ENCODE measurements at places on chromosomes 7 and 10. TPM values are rescaled to one million over a fixed set of nuclear protein-coding genes. Genes with fewer than 3 reads are reported as not detected.

GRCh38 chr7:15504351-15504750, 57.5 kb downstream of the AGMO start:
- no peak for DNase-seq

- peak; percentile 36 for DNase-seq
Observed at GRCh38 chr7:43112941-43113621, 634 bp downstream of the HECW1 start.

DNA sequence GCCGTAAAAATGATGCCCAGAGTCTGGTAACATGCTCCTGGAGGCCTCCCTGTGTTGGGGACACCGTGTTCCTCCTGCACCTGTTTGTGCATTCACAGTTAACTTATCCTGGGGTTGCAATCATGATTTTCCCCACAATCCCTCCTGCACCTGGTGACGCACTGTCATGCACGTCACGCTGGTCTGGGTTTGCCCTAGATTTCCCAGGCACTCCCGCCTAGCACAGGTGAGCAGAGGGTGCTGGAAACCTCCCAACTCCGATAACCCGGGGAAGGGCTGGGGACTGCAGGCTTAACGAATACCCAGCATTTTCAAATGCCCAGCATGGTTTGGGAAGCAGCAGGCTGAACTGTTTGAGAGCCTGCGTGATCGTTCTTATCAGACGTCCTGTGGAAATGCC, 427.1 kb downstream of the TCERG1L start:
- no peak for DNase-seq

Gene CYP26A1
- 16.7 TPM for total RNA-seq

Gene SSMEM1
- total RNA-seq, result not detected

DNA sequence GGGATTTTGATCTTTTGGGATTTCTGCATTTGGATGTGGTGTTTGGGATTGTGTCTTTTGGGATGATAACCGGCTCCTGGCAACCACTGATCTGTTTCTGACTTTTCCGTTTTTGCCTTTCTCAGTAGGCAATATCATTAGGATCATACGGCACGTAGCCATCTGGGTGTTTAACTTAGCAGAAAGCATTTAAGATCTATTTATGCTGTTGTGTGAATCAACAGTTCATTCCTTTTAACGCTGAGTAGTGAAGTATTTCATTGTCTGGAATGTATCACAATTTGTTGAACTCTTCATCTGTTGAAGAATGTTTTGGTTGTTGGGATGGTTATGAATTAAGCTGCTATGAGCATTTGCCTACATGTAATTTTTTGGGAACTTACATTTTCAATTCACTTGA, 459.6 kb downstream of the SDK1 start:
- DNase-seq, result no peak

GRCh38 chr7:151992375-151992774, 33.1 kb upstream of the GALNT11 start:
- DNase-seq, result peak; percentile 20

GRCh38 chr7:98617051-98617959, at the start of gene NPTX2:
Gene NPTX2 (plus strand): TSS chr7:98617285. CDS start chr7:98617462, 177 bp downstream.
- DNase-seq, result peak; percentile 88

- no peak for DNase-seq
Observed at GRCh38 chr7:101535351-101535751, 93.7 kb downstream of the MYL10 start.

Gene HTR7
- total RNA-seq, result 14.3 TPM

Gene NUTM2A
- 1.6 TPM for total RNA-seq

Gene ZNF316
- total RNA-seq, result 15.5 TPM

Gene DYDC2
- 2.4 TPM for total RNA-seq

Gene ITPRID1
- total RNA-seq, result 1.2 TPM

DNA sequence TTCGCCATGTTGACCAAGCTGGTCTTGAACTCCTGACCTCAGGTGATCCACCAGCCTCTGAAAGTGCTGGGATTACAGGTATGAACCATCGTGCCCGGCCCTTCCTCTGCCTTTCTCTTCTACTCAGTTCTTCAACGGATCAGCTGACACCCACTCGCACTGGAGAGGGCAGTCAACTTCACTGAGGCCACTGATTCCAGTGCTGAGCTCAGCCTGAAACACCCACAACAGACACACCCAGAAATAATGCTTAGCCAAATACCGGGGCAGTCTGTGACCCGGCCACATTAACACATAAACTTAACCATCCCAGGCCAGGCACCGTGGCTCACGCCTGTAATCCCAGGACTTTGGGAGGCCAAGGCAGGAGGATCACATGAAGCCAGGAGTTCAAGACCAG, 119.3 kb upstream of the CHST15 start:
- DNase-seq, result no peak

- no peak for DNase-seq
Observed at GRCh38 chr10:132972149-132972985, 30.0 kb upstream of the CFAP46 start.

DNA sequence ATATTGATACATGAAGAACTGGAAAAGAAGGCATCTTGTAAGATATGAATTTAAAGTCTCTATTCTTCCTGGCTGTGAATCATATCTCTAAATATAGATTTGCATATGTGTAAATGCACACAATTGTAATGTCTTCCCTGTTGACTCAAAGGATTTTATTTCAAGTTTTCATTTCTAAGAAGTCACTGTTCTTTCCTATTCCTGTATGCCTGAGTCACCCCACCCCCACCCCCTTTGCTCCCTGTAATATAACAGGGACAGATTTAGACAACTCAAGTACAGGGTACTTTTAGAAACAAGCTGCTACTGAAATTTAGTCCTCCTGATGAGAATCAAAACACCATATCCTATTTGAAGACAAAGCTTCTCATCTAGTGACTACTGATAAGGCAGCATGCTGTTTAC, 43.0 kb upstream of the HECTD2 start:
- DNase-seq, result no peak

GRCh38 chr10:110032801-110033700, 25.3 kb downstream of the ADD3 start:
- no peak for DNase-seq

DNA sequence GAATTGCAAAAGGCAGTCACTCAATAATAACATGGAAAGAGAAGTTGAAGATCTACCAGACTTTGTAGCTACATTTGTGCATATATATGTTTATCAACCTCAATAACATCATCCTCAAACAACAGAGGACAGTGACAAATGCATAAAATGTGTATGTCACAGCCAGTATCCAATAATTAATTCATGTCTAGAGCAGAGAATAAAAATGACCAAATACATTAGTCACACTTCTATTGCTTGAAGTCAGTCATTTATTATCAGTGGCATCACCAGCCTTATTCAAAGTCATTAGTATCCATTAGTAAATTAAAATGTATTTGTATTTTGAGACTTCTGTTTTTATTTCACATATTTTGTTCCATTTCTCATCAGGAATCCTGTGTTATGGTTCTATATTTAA, 852.8 kb downstream of the XPNPEP1 start:
- no peak for DNase-seq

Gene VIPR2
- total RNA-seq, result 0.41 TPM

DNA sequence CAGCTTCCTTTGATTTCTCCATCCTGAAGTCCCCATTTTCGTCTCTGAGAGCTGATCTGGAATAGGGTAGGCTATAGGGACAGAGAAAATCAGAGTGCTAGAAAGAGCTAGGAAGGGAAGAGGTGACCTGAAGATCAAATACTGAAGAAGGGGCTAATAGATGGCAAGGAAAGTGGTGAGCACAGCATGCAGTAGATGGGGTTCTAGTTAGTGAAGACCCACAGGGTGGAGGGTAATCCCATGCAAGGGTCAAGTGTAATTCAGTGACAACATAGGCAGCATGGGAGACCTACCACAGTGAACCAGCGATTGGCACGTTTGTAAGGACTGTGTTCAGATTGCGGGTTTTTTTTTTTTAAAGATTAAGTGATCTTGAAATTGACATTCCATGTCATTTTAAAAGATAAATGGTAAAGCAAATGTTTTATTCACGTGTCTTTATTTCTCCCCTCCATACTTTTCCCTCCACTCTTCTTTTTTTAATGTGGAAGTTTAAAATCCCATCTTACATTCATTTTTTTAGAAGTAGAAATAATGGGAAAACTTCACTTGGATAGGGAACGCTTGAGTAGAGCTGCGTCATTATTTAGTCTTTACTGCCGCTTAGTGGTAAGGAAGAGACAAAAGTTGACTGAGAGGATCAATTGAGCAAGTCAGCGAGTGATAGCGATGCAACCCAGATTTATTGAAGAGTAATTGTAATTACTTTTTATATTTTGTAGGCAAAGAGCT, 21.0 kb upstream of the ABI1 start:
- DNase-seq, result peak; percentile 62

- DNase-seq, result no peak
Observed at GRCh38 chr7:54339073-54339472, 203.1 kb upstream of the VSTM2A start.

- no peak for DNase-seq
Observed at GRCh38 chr10:99793819-99794218, 11.4 kb downstream of the ABCC2 start.

- no peak for DNase-seq
Observed at GRCh38 chr10:128209862-128210214, 83.6 kb upstream of the MKI67 start.

GRCh38 chr7:130297628-130298543, 4.9 kb downstream of the CPA4 start:
- DNase-seq, result no peak

- no peak for DNase-seq
Observed at GRCh38 chr10:53543410-53543809, 770.8 kb upstream of the MBL2 start.

- no peak for DNase-seq
Observed at GRCh38 chr7:122803323-122803722, 82.9 kb downstream of the CADPS2 start.

GRCh38 chr10:129849853-129850252, 114.2 kb downstream of the EBF3 start:
- DNase-seq, result no peak

- DNase-seq, result no peak
Observed at GRCh38 chr7:148118371-148118770, 472.2 kb upstream of the C7orf33 start.

- DNase-seq, result no peak
Observed at GRCh38 chr10:114045136-114046086, 1.7 kb downstream of the ADRB1 start.

- no peak for DNase-seq
Observed at GRCh38 chr10:59904426-59905065, 1.8 kb downstream of the CCDC6 start.

DNA sequence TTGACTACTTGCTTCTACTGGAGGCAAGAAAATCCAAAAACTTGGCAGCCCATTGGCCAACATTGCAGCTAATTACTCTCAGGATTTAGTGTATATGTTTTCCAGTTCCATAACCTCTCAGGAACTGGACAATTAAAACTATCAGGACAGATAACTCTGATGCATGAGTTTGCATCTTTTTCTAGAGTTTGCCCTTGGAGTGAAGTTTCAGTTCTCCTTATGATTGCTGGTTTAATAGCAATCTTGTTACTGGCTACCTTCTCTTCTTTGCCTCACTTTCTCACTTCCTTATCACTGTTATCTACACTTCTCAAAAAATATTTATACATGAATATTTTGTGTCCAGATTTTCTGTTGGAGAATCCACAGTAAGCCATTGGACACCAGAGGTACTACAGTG, 735.9 kb downstream of the PCDH15 start:
- DNase-seq, result no peak

DNA sequence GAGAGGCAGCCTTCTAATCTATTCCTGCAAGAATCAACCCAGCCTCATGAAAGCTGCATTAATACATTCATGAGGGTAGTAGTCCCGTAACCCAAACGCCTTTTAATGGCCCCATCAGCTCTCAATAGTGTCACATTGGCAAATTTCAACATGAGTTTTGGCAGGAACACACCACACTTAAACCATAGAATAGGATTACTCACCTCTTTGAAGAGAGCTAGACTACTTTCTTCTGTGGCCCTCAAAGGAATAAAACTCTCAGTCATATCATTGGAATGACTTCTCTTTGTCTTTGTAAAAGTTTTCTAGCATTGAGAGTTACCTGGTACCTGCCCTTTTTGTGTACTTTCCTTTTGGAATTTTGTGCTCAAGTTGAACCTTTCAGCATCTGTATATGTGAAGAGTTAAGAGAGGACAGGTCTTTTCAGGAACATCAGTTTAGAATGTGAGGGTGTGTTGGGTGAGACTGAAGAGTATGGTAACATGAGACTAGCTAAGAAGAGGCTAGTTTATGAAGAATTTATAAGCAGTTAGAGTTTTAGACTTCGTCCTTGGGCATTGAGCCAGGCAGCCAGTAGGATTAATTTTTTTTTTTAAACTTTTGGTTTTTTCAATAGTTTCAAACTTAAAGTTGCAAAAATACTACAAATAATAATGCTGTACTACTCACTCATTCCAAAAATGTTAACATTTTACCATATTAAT, 92.6 kb downstream of the MLLT10 start:
- no peak for DNase-seq

- DNase-seq, result no peak
Observed at GRCh38 chr7:11524476-11525397, 307.3 kb downstream of the THSD7A start.

Gene OR2A1
- not detected for total RNA-seq

GRCh38 chr10:111976557-111976956, 207.0 kb downstream of the GPAM start:
- no peak for DNase-seq

- DNase-seq, result no peak
Observed at GRCh38 chr10:129875993-129876726, 87.9 kb downstream of the EBF3 start.

- DNase-seq, result no peak
Observed at GRCh38 chr7:133587903-133588302, 335.0 kb downstream of the EXOC4 start.

DNA sequence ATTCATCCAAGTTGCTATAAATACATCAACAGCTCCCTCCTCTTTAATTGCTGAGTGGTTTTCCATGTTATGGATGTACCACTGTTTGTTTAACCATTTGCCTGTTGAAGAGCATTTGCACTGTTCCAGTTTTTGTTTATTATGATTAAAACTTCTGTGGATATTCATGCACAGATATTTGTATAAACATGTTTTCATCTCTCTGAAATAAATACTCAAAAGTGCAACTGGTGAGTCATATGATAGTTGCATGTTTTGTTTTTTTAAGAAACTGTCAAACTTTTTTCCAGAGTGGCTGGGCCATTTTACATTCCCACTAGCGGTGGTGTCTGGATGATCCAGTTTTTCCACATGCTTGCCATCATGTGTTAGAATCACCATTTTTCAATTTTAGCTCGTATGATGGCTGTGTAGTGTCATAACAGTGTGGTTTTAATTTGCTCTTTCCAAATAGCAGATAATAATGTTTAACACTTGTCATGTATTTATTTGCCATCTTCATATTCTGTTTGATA, 33.6 kb downstream of the MEOX2 start:
- DNase-seq, result no peak

- no peak for DNase-seq
Observed at GRCh38 chr7:94394109-94394436, 622 bp upstream of the COL1A2 start.

Gene AP4M1
- 24.9 TPM for total RNA-seq

Gene CXCL12
- total RNA-seq, result 13.9 TPM

Gene SLC16A9
- 8.2 TPM for total RNA-seq

- no peak for DNase-seq
Observed at GRCh38 chr10:86362129-86362527, 4.5 kb downstream of the GRID1 start.

- peak; percentile 18 for DNase-seq
Observed at GRCh38 chr7:88344956-88345832, 38.5 kb upstream of the STEAP4 start.

GRCh38 chr10:115082506-115082905, 10.7 kb upstream of the ATRNL1 start:
- no peak for DNase-seq

Gene PNLIPRP1
- total RNA-seq, result not detected

- DNase-seq, result no peak
Observed at GRCh38 chr10:107166403-107166802, 1.9 kb upstream of the SORCS1 start.

- DNase-seq, result no peak
Observed at GRCh38 chr7:106012935-106013439, 49.9 kb downstream of the CDHR3 start.

Data from frontal cortex (tissue), 4 donors.